ENCODE measurements at places on chromosomes 5 and 9. TPM values are rescaled to one million over a fixed set of nuclear protein-coding genes. Genes with fewer than 3 reads are reported as not detected.

Gene DND1
- total RNA-seq: 1.1 TPM

Gene CDH6
- 1.6 TPM for total RNA-seq

Gene ZFYVE16
- 21.8 TPM for total RNA-seq

DNA sequence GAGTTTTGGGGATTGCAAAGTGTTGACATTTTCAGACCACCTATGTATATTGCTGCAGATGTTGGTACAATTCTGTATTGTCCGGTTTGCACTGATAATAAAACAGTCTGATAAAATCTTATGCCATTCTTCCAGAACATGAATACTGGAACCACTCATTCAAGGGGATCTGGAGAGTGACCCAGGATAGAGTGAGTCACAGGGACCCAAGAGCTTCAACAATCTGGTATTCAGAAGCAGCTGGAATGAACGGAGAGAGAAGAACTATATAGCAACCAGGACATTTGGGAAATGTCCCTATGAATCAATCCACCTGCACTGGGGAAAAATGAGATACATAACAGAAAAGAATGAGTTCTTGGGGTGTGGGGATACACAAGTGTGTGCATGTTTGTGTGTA lies 73.3 kb downstream of the SH3TC2 start:
- no peak overlapping the region for H3K27ac ChIP-seq
- H3K4me1 ChIP-seq: peaks cover 4% of the 10 kb centered on the region
- no peak for DNase-seq
- no peaks in the 10 kb centered on the region for H3K27me3 ChIP-seq
- no peaks in the 10 kb centered on the region for H3K36me3 ChIP-seq

- no peaks in the 10 kb centered on the region for H3K36me3 ChIP-seq
- H3K27ac ChIP-seq: no peak overlapping the region
- no peaks in the 10 kb centered on the region for H3K4me1 ChIP-seq
- no peak for DNase-seq
- H3K27me3 ChIP-seq: peaks cover 4% of the 10 kb centered on the region
These were observed 165.5 kb upstream of the NFIL3 start for GRCh38 chr9:91589101-91589553.

Gene SPATA31A7
- total RNA-seq: not detected

GRCh38 chr9:96395964-96396363 lies 12.5 kb upstream of the SLC35D2 start:
- no peak overlapping the region for H3K4me3 ChIP-seq
- no peak overlapping the region for H3K27ac ChIP-seq
- DNase-seq: no peak
- no peaks in the 10 kb centered on the region for H3K27me3 ChIP-seq

DNA sequence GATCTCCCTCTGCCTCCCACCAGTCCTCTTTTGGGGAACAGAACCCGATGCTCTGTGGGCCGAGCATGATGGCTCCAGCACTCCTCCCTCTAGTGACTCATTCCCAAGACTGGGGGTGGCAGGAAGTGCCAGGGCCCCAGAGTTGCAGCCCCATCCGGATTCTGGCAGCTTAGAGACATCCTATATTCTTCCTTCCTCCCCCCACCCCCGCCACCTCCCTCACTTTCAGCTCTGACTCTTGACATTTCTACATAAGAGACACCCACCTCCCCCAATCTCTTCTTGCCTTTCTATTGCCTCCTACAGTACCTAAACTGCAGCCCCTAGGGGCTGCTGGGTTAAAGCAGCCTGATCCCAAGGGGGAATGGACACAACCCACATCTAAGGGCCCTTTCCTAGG lies 47.1 kb upstream of the MATR3 start:
- H3K4me3 ChIP-seq: no peak overlapping the region
- no peak overlapping the region for H3K27ac ChIP-seq
- H3K36me3 ChIP-seq: no peaks in the 10 kb centered on the region
- no peaks in the 10 kb centered on the region for H3K4me1 ChIP-seq
- H3K27me3 ChIP-seq: no peaks in the 10 kb centered on the region

DNA sequence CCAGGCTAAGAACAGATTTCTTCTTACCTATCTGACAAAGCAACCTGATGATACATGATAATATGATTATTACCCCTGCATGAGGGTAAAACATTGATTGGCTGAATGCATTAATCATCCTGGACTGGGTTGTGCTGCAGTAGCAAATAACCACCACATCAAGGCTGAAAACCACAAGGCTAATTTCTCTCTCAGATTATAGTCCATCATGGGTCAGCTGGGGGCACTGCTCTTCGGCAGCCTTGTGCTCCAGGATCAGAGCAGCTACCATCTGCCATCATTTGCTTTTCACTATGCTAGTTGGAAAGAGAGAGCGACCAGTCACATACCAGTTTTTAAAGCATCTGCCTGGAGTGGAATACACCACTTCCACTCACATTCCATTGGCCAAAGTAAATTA lies 383.5 kb downstream of the RASEF start:
- H3K4me3 ChIP-seq: no peak overlapping the region
- DNase-seq: no peak
- H3K36me3 ChIP-seq: no peaks in the 10 kb centered on the region
- H3K27me3 ChIP-seq: no peaks in the 10 kb centered on the region
- no peaks in the 10 kb centered on the region for H3K4me1 ChIP-seq

Gene SEMA4D
- 32.1 TPM for total RNA-seq

DNA sequence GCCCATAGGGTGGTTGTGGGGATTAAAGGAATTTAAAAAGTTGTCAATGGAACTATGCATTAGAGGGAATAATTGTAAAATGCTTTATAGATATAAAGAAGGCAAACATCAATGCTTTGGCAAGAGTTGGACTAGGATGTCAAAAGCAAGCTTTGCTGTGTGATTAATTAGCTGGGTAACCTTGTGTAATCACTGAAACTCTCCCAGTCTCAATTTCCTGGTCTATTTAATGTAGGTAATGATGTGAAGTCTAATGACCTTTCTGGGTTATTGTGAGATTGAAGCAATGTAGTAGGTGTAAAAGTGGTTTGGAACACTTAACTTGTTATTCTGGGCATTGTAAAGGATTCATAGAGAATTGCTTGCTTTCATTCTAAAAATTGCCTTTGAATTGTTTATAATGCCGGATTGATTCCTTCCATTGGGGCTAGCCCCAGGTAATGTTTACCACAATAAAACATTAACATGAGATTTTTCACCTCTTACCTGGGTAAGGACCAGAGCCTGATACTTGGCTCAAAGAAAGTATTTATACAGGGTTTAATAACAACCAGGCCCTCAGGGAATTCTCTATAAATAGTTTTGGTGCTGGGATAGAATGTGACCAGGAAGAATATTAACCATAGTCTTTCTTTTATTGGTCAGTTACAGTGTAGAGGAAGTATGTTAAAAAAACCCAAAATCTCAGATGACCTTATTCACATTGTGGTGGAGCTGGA lies 30.0 kb upstream of the CLINT1 start:
- no peaks in the 10 kb centered on the region for H3K27me3 ChIP-seq
- H3K36me3 ChIP-seq: no peaks in the 10 kb centered on the region
- H3K4me3 ChIP-seq: no peak overlapping the region
- H3K4me1 ChIP-seq: no peaks in the 10 kb centered on the region

Gene GRHPR
- 100 TPM for total RNA-seq

Gene PGM5
- 54.2 TPM for total RNA-seq

DNA sequence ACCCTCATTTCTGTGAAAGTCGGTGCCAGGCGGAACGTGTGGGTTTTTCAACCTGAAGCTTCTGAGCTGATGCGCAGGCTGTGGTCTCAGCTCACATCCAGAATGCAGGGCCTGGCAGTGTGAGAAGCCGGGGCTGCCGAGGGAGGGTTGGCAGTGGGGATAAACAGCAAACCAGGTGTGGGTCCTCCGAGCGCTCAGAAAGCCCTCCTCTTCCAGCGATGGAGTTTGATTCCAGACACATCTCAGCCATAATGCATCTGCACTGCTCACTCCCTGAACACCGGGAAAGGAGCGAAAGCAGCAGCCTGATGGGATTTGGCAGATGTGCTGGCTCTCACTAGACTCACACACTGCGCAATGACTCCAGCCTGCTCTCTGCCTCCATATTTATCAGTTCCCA lies 280.1 kb downstream of the HSPA4 start:
- no peak for DNase-seq
- H3K27me3 ChIP-seq: no peaks in the 10 kb centered on the region
- H3K4me1 ChIP-seq: no peaks in the 10 kb centered on the region
- no peaks in the 10 kb centered on the region for H3K36me3 ChIP-seq
- no peak overlapping the region for H3K27ac ChIP-seq
- no peak overlapping the region for H3K4me3 ChIP-seq

- no peak overlapping the region for H3K4me3 ChIP-seq
- H3K4me1 ChIP-seq: no peaks in the 10 kb centered on the region
- DNase-seq: no peak
- H3K27me3 ChIP-seq: no peaks in the 10 kb centered on the region
- no peaks in the 10 kb centered on the region for H3K36me3 ChIP-seq
These were observed 67.1 kb downstream of the GRAMD2B start for GRCh38 chr5:126490167-126490940.

DNA sequence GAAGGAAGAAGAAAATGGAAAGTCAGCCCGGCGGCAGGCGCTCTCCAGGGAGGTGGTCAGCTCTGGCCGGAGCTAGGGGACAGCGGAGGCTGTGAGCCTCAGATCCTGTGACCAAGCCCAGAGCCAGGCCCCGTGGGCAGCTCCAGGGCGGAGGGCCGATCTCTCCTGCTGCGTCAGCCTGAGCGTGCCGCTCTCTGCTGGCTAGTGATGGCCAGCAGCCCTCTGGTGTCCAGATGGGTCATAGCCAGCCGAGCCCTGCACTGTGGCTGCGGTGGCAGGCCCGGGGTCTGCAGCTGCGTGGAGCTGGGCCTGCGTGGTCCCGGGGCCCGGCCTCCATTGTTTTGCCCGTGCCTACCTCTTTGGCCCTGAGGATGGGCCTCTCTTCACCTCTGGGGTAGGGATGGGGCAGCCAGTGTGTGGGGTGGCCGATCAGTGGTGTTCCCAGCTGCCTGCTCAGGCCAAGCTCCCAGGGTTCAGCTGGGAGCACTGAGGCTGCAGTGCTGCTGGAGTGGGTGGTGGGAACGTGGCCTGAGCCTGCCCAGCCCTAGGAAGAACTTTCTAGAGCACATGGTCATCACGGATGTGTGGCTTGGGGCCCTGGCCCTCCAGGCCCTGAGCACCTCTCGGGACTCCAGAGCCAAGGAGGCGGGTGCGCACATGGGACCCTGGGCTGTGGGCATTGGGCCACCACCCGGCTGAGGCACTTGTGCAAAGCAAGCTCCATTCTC lies 17.1 kb upstream of the NRARP start:
- peaks cover 9% of the 10 kb centered on the region for H3K4me1 ChIP-seq
- no peak overlapping the region for H3K4me3 ChIP-seq
- H3K27ac ChIP-seq: peak overlapping the region; percentile 72

- no peak overlapping the region for H3K27ac ChIP-seq
- no peaks in the 10 kb centered on the region for H3K27me3 ChIP-seq
- DNase-seq: no peak
- peaks cover 6% of the 10 kb centered on the region for H3K4me1 ChIP-seq
These were observed 9.2 kb downstream of the STC2 start for GRCh38 chr5:173318881-173319620.

GRCh38 chr9:84357275-84357674 lies 16.7 kb upstream of the SLC28A3 start:
- no peaks in the 10 kb centered on the region for H3K27me3 ChIP-seq
- no peaks in the 10 kb centered on the region for H3K4me1 ChIP-seq
- H3K36me3 ChIP-seq: no peaks in the 10 kb centered on the region
- H3K4me3 ChIP-seq: no peak overlapping the region

GRCh38 chr5:108654051-108654450 lies 93.6 kb upstream of the FER start:
- no peak overlapping the region for H3K27ac ChIP-seq
- H3K4me1 ChIP-seq: no peaks in the 10 kb centered on the region
- H3K36me3 ChIP-seq: no peaks in the 10 kb centered on the region
- no peak for DNase-seq

Gene CDH9
- not detected for total RNA-seq

DNA sequence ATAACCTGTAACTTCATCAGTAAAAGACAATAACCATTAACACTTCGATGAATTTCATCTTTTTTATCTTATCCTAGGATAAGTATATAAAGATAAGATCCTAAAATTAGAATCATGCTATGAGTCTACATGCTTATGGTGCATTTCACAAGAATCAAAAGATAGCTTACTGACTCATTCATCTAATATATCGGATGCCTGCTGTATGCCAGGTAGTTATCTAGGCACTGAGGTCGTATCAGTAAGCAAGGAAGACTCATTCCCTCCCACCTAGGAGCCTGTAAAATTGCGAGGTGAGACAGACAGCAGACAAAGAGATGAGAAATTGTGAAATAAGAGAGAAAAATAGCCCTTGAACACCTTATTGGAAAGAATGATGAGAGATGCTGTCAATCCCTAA lies 240.6 kb upstream of the ADAMTSL1 start:
- no peak overlapping the region for H3K27ac ChIP-seq
- H3K36me3 ChIP-seq: no peaks in the 10 kb centered on the region
- H3K27me3 ChIP-seq: no peaks in the 10 kb centered on the region
- DNase-seq: no peak
- H3K4me1 ChIP-seq: no peaks in the 10 kb centered on the region

Gene PCDHGB7
- 7.2 TPM for total RNA-seq

DNA sequence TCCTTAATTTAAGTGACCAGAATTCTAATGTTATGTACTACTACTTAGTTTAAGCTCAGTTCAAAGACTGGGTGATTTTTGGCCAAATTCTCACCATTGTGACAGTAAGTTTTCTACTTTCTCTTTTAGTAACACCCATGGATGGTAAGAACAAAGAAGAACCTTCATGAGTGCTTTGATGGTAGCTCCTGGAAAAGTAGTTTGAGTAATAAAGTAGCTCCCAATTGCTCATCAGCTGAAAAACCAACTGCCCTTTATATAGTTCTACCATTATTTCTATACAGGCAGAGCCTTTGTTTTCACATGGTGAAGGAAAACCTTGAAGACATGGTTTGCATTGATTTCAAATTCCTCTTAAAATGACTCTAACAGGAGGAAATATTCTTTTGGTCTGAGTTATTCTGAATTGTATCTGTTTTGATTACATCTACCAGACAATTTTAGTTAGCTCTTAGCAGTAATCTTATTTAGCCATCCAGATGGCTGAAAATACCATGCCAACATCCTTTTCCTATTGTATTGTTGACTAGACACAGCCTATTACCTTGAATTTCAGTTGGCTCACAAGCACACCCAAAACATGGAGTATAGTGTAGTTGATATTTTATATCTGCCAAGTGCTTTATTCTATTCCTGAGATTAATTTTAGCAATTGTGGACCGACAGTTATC lies 23.7 kb upstream of the STARD4 start:
- H3K4me1 ChIP-seq: no peaks in the 10 kb centered on the region
- no peaks in the 10 kb centered on the region for H3K27me3 ChIP-seq
- no peaks in the 10 kb centered on the region for H3K36me3 ChIP-seq
- no peak for DNase-seq
- H3K27ac ChIP-seq: no peak overlapping the region

- H3K36me3 ChIP-seq: no peaks in the 10 kb centered on the region
- H3K27ac ChIP-seq: no peak overlapping the region
- no peak overlapping the region for H3K4me3 ChIP-seq
- DNase-seq: no peak
These were observed 463.5 kb upstream of the RGMB start for GRCh38 chr5:98309785-98310598.

DNA sequence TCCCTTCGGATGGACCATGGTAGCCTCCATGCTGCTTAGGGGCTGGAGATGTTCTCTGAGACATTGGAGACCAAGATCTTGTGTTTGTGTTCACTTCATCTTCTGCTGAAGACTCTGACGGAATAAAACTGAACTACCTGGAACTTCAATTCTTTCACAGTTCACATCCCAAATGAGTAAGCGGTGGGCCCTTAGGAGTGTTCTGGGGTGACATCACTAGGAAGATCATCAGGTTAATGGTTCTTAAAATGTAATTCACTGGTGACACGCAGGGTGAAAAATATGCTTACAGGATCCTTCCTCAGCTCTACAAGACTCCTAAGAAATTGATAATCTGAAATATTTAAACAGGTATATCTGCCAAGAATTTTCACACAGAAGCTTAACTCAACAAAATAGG lies 561.5 kb downstream of the SEMA5A start:
- H3K27ac ChIP-seq: no peak overlapping the region
- H3K27me3 ChIP-seq: no peaks in the 10 kb centered on the region
- no peaks in the 10 kb centered on the region for H3K4me1 ChIP-seq
- no peak for DNase-seq
- no peaks in the 10 kb centered on the region for H3K36me3 ChIP-seq

All from psoas muscle (tissue), 8 donors.